ENCODE measurements at places on chromosomes 16 and 17.

DNA sequence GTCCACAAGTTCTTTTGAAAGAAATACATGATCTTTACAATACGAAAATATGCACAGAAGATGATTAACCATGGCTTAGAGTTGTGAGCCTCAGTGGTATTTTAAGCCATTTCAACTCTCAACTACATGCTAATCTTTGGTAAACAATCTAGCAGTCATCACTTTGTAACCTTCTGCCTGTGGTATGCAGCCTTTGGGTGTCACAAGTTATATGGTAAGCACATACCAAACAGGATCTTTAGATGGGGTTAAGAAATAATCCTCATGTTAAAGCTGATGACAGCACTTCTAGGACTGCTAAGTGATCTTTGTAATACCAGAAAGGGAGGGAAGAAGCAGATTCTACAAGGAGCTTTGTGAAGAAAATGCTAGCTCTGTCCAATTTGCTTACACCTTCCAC, 74.3 kb downstream of the CA4 start:
- no peak for DNase-seq

- DNase-seq: no peak
Measured at GRCh38 chr17:28247671-28248555, 71.1 kb upstream of the TMEM97 start.

DNA sequence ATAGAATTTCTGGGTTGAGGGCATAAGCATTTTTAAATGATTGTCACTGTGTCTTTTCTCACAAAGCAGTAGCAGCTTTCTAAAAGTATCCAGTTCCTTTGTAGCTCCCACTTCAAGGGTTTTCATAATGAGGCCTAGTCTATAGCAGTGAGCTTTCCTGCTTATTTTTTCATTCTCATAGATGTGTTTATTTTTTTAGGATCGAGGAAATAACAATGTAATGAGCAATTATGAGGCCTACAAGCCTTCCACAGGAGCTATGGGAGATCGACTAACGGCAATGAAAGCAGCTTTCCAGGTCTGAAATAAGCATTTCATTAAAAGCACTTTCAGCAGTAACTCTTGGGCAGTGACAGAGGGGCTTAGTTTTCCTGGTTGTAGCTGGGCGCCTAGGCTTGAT, 10.6 kb upstream of the PSMC5 start:
- no peak for DNase-seq

DNA sequence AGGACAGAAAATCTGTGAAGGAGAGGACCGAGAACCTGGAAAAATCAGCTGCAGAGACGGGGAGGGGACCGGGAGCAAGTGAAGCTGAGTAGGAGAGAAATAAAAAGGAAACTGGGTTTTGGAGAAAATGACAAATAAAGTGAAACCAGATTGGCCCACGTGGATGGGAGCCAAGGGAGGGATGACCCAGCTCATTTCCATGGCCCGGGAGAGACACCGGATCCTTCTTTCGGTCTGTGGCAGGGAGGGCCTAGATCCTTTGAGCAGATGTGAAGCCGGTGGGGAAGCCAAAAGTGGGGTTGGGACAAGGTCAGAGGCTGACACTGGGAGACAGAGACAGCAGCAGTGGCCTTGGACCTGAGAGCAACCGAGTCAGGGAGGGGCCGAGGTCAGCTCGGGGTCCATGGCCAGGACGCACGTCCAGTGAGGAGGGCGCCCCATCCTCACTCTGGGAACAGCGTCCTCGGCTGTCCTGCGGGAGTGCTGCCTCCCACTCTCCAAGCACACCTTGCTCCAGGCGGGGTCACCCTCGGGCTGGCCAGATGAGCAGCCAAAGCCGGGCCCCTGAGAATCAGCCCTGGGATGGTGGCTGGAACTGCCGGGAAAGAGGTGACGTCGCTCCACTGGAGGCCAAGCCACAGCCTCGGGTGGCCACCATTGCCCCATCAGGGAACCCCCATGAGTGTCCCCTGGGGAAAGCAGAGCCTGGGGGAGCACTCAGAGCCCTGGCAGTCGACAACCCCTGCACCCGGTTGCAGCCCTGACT, 50.8 kb upstream of the CDR2 start:
- no peak for DNase-seq

- DNase-seq: no peak
Measured at GRCh38 chr16:81190667-81191066, 47.8 kb upstream of the BCO1 start.

GRCh38 chr16:10979717-10980601, 35.6 kb downstream of the CLEC16A start:
- DNase-seq: no peak

GRCh38 chr16:23949630-23950290, 114.0 kb downstream of the PRKCB start:
- DNase-seq: no peak

DNA sequence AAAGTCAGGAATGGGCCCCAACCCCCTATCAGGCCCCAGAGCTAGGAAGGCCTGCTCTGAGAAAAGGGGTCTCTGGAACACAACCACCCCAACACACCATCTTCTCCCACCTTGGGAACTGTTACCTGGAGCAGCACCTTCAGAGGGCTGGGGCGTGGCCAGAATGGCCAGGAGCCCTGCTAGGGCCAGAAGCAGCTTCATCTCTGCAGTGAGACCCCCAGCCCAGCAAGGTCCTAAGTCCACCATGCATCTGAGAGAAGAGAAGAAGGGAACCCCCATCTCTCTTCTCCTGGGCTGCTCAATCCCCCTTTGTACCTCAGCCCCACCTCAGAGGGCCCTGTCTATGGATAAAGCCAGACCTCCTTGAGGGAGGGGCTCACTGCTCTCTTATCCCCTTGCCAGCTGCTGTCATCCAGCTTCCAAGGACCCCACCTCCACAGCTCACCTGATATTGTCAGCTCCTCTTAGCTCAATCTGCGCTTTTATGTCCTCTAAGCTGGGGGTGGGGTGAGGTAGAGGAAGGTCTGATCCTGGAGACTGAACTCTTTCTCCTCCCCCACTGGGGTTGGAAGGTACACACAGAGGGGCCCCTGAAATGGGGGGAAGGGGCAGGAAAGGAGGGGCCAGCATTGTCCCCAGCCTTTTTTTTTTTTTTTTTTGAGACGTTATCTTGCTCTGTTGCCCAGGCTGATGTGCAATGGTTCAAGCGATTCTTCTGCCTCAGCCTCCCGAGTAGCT, at the start of gene MPO:
Gene MPO (minus strand): TSS at position 456 of the 738 bp plus-strand sequence. CDS start 177 bp downstream, at position 279.
- no peak for DNase-seq

DNA sequence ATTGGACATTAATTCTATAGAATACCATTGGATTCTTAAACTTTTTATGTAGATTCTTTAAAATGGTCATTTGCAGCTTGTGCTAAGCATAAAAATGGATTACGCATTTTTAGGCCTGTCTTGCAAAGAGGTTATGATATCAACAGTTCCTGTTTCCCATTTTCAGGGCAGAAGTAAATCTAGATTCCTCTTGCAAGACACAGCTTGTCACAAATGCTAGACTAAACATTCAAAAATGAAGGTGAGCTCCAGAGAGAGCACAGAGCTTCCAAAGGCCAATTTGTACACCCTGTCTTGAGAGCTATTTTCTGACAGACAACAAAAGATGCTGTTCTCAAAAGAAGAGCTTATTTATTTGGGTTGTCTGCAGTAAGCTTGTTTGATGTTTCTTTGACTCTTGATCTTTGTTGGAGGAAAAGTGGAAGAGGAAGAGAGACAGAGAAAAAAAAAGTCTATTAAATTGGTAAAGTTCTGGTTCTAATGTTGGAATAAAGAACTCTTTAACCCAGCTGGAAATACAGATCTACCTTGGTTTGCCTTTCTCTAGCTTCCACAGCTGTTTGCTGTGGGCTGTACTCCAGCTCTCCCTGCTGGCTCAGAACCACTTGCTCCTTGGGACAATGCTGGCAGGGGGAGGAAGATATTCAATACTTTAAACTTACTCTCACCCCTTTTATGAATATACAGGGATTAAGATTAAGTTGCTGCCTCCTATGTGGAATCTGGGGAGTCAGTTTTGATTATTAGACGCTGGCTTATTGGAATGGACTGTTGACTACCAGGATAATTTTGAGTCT, 651.8 kb downstream of the CDH11 start:
- no peak for DNase-seq

DNA sequence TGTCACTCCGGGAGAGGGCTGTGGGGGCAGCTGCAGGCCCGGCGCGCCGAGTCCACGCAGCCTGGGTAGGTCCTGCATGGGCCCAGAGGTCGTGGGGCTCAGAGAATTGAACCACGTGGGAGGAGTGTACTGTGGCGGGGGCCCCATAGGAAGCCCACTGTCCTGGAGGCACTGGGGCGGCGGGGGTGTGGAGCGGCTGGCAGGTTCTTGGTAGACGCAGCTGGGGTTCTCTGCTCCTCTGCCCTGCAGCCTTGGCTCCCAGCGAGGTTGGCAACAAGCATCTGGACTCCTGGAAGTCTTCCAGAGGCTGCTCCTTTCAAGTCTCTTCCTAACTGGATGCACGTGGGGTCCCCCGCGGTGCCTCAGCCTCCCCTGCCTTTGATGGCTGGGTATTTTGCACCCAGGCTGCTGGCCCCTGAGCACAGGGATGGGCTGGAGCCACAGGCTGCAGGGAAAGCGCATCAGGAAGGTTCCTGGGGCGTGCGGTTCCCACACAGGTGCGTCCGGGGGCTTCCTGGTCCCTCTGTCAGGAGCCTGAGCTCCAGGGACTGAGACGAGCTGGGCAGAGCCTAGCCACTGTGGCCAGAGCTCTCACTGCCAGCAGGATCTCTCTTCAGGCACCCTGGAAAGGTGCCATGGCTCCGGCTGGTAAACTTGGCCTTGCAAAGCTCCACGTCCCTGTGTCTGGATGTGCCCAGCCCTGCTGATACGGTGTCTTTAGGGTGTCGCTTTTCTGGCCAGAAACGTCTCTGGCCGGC, 9.3 kb downstream of the KCTD5 start:
- DNase-seq: no peak

DNA sequence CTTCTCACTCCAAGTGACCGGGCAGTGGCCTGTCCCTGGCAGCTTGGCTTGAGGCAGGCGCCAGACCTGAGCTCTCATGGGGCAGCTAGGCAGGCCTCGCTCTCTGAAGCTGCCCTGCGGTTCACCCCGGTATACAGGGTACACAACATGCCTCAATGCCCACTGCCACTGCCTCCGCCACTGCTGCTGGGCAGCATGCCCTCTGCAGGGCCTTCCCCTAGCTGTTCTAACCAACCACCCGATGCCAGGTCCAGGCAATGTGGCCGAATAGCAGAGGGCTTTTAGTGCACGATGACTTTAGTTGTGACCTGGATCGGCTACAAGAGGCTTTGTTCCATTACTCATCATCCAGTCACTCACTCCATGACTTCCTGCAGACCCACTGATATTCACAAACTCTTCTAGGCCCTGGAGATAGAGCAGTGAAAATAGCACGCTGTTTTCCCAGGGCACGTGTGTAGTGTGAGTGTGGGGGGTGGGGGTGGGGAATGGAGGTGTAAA, 19.7 kb downstream of the CDC42EP4 start:
- DNase-seq: peak; percentile 47

DNA sequence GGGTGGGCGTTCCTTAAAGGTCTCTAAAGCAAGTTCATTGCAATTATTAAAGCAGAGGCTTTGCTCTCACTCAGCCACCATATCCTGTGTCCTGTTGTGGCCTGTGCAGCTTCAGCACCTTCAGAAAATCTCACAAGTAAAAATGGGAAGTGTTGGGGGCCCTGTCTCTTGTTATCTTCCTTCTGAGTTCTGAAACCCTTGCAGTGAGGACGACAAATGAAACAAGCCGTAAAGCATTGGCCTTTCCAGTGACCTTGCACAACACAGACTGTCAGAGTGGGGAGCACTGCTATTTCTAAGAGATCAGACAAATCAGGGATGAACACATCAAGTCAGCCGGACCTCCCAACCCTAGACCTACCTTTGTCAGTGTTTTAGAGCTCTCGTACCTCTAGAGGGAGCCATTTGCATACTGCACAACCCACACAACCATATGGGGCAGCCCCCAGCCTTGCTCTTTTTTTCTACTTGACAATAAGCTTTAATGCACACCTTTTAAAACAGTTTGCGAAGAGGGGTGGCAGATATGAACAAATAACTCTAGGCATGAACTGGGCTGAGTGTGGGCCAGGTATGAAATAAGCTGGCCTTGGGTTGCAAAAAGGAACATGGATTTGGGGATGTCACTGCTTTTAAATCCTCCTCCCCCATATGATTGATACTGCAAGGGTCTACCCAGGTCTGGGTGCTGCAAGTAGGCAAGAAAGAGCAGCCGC, 89.8 kb downstream of the KATNIP start:
- no peak for DNase-seq
